Uterus (tissue), 4 donors: ENCODE measurements at places on chromosomes 2 and 18. TPM values are rescaled to one million over a fixed set of nuclear protein-coding genes. Genes with fewer than 3 reads are reported as not detected.

Gene DNPEP
- total RNA-seq: 93.7 TPM

DNA sequence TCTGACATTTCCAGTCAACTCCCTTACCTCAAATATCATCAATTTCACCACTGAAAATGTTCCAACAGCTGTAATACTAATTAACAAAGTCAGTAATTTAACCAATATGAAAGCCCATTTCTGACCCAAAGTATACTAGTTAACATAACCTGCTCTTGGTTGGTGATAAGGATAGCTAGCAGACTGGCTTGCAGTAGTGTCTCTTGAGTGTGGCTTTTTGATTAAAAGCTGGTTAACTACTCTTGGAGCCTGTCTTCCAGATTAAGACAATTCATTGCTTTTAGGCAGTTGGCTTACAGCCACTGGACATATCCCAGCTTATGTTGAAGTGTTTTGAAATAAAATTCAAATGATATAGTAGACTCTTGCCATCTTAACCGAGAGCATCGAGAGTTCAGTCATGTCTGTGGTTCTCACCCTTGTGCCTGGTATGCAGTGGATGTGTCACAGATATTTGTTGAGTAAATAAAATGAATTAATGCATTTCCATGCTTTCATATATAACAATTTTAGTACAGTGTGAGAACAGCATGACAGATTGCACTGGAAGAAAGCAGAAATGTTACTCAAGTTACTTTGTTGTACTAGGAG, 158.1 kb downstream of the TANC1 start:
- no peak for DNase-seq

- no peak for DNase-seq
Measured at GRCh38 chr2:208311321-208311720, 45.3 kb downstream of the PIKFYVE start.

- no peak for DNase-seq
Measured at GRCh38 chr18:62324917-62325805, at the start of gene TNFRSF11A. TNFRSF11A (plus strand) TSS chr18:62325310; CDS start chr18:62325353, 43 bp downstream.

GRCh38 chr18:44748582-44748981, 67.9 kb downstream of the SETBP1 start:
- no peak for DNase-seq

DNA sequence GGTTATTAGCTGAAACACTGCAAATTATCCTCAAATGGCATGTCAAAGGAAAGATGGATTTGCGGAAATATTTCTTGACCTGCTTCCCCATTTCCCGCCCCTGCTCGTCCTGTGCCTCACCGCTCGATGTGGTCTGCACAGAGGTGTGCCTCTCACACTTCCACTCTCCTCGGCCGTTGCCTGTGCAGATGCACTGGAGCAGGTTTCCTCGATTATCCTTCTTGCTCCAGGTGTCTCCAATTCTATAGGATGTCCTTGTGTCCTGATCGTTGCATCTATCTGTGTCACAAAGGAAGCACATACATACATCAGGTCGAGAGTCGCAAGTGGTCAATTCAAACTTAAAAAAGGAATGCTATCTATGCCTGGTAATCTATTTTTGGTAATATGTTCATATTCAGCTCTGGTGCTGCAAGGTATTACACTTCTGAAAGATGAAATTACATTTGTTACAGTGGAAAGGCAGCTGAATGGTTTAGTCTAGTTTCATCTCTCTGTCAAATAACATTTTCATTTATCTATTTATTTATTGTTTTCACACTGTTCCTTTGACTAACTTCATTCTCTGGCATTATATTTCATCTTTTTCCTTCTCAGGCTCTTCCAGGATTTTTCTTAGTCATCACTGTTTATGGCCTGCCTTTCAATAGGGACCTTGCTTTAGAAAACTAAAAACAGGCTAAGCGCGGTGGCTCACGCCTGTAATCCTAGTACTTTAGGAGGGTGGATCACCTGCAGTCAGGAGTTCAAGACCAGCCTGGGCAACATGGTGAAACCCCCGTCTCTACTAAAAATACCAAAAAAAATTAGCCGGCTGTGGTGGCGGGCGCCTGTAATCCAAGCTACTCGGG, 7.6 kb downstream of the FN1 start:
- DNase-seq: no peak

- DNase-seq: no peak
Measured at GRCh38 chr18:22066083-22066485, 103.3 kb upstream of the GATA6 start.

Gene CENPO
- 16.0 TPM for total RNA-seq

GRCh38 chr2:133360882-133361281, 207.4 kb downstream of the NCKAP5 start:
- no peak for DNase-seq

Gene RAB6D
- 0.15 TPM for total RNA-seq

Gene POMC
- 8.5 TPM for total RNA-seq

DNA sequence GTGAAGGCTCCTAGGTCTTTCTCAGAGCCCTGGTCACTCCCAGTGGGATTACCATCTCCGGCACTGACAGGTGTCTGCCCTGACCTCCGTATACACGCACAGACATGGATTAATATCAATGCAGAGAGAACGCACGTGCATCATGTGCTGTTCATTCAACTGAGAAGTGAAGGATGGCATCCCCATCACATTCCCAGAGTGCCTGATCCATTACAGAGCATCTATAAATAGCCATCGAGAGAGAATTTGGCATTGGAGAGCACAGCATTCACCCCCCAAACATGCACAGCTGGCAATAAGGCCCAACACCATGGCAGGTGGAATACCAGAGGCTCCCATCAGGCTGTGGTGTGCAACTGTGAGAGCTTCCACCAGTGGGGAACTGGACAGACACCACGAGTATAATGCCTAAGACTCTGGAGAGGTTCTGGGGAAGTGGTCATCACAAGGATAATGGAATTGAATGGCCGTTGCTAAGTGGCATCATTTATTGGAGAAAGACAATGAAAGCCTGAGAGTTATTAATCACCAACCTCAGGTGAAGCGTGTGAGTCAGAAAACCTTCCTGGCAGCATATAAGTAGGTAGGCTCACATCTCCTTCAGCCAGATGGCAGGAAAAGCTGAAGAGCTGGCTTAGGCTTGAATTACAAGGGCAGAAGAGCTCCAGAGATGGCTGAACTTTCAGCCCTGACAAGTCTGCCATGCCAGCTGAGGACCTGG, 244.5 kb upstream of the ID2 start:
- no peak for DNase-seq

GRCh38 chr2:236157815-236158498, 10.2 kb downstream of the GBX2 start:
- DNase-seq: no peak

DNA sequence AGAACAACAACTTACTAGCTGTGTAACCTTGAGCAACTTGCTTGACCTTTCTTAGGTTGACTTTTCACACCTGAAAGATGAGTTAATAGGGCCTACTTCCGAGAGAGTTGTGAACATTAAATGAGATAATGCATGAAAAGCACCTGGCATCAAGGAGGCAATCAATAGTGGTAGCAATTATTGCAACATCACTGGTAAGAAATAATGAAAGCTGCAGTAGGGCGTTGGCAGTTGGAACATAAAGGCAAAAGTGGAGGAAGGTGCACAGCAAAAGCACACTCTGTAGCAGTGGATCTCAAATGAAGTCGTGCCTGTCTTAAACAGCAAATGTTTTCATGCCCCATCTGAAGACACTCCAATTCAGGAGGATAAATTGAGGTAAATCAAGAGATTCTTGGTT, 178.9 kb upstream of the VRK2 start:
- no peak for DNase-seq

DNA sequence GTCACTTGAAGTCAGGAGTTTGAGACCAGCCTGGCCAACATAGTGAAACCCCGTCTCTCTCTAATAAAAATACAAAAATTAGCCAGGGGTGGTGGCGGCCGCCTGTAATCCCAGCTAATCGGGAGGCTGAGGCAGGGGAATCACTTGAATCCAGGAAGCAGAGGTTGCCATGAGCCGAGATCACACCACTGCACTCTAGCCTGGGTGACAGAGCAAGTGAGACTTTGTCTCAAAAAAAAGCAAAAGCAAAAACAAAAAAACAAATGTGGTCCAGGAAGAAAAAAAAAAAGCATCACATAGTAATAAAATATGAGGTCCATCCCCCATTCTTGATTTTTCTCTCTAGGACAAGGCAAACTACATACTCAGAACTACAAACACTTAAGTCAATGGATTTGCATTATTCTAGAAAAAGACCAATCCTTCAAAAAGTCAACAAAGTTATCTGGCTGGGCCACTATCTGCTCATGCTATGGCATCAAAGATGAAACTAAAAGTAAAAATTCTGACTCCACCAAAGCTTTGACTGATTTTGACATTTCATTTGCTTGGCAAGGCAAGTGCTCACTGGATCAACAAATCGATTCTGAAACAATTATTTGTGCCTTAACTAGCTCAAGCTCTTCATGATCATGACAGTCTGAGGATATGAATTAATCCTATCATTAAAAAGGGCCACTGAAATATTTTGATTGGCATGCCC, 28.4 kb downstream of the MEX3C start:
- DNase-seq: no peak

GRCh38 chr18:11689669-11690565, 853 bp downstream of the GNAL start:
- peak; percentile 24 for DNase-seq

Gene MC5R
- total RNA-seq: not detected

Gene TSPYL6
- not detected for total RNA-seq

DNA sequence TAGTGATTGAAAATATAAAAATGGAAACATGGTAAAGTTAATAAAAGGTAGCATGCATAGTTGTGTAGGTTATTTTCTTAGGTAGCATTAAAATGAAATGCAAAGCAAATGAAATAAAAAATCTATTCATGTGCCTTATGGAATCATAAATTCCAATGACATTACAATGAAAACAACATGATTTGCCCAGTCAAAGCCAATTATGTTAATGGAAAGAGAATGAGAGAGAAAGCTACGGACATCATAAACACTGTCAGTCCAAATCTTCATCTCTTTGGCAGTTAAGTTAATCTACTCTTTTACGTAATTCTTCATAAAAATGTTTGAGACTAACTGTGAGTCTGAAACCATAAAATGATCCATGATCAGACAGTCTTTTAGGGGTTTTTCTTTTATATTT, 636.7 kb upstream of the SYT4 start:
- no peak for DNase-seq

GRCh38 chr2:199743415-199744120, 107.4 kb downstream of the FTCDNL1 start:
- DNase-seq: no peak

Gene NDC80
- total RNA-seq: 1.3 TPM

Gene SCYGR5
- total RNA-seq: not detected

GRCh38 chr2:21330786-21331391, 207.1 kb downstream of the TDRD15 start:
- DNase-seq: no peak

DNA sequence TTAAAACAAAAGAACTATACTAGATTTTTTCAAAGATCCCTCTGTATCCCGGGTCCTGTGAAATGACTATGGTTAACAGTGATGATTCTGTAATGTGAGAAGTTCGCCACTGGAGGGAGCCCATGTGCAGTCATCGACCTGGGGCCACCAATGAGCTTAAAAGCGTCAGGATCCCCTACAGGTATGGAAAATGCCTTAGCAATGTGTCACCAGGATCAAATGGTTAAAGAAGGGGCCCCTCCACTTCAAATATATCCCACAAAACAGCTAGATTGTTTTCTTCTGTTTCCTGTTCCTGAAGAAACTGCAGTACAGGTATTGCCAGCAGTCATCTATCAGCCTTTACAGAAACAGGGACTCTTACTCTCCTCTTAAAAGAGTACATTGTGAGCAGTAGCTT, 15.3 kb downstream of the CHRNA1 start:
- peak; percentile 38 for DNase-seq

Gene COL4A4
- 6.4 TPM for total RNA-seq

DNA sequence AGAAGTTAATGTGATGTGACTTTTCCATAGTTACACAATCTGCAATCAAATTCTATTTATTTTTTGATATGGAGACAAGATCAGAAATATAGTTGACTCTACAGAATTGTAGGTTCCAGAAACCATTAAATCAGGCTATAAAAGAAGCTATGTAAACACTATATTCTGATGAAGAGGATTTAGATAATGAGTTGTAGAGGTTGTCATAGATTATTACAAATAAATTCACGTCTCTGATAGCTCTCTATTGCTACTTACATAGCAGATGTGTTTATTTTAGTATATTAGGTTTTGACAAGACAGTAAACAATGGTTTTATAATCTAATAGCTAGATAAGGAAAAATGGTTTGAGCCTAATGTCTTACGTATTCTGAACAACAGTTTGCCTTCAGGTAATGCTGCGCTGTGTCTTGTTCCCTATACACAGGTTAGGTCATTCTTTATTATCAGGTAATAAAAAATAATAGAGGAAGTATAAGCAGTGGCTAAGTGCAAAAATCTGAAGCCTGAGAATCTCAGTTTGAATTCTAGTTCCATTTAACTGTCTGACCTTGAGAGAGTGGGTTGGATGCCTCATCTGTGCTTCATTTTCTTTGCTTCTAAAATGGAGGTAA, 93.4 kb downstream of the PPP1R1C start:
- no peak for DNase-seq

Gene NETO1
- not detected for total RNA-seq

Gene MEMO1
- 51.1 TPM for total RNA-seq

DNA sequence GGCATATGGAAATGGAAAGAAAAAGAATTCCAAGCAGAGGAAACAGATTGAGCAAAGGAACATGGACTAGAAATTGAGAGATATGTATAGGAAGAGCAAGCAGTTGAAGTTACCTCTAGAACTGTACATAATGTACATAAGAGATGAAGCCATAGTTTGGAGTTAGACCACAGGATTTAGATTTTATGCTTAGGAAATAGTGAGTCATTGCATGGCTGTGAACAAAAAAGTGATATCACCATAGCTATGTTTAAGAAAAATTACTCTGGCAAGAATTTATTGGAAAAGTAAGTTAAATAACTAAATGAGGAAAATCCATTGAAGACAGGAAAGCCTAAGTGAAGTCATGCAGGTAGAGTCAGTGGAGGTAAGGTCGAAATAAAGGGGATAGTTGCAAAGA, 99.4 kb upstream of the GALNT5 start:
- DNase-seq: no peak

Gene SERPINB10
- total RNA-seq: not detected

DNA sequence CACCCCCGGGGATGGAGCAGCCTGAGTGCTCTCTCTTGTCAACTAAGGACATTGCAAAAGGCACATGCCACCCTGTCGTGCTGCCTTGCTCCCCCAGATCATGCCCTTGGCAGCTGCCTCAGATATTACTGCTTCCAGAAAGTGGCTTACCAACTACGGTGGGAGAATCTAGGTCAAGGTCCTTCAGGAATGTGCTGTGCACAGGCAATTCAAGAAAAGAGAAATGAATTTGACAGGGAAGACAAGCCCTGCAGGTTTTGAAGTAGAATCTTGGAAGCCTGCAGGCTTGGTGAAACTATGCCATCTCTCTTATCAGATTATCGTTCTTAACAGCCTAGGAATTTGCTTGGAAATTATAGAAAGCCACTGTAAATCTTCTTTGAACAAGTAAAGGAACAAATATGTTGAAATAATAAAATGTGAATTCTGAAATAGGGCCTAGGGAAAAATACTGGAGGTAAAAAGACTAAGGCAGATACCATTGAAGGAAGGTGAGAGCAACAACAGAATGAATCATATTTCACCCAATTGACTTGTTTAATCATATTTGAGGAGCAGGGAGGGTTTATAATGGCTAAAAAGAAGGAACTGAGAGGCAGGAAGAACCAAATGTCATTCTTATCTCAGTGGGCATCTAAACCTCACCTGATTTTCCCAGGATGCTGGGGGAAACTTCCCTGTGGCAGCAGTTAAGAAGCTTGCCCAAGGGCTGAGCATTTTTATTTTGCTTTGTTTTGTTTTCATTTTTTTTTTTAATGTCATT, 94.0 kb upstream of the GLS start:
- no peak for DNase-seq

GRCh38 chr2:31972059-31972458, 38.7 kb downstream of the MEMO1 start:
- no peak for DNase-seq
